ENCODE measurements at places on chromosomes 7 and 10.

GRCh38 chr10:60267802-60268201 lies 121.9 kb downstream of the ANK3 start:
- H3K36me3 ChIP-seq, result peaks cover 3% of the 10 kb centered on the region
- H3K27me3 ChIP-seq, result no peaks in the 10 kb centered on the region
- peak overlapping the region; percentile 16 for H3K27ac ChIP-seq
- peak; percentile 71 for DNase-seq
- H3K4me3 ChIP-seq, result no peak overlapping the region
- peaks cover 4% of the 10 kb centered on the region for H3K4me1 ChIP-seq

GRCh38 chr10:29970576-29970975 lies 88.8 kb downstream of the JCAD start:
- no peak overlapping the region for H3K27ac ChIP-seq
- no peaks in the 10 kb centered on the region for H3K27me3 ChIP-seq
- no peak overlapping the region for H3K4me3 ChIP-seq

GRCh38 chr7:127758105-127758504 lies 106.1 kb downstream of the SND1 start:
- H3K4me3 ChIP-seq, result no peak overlapping the region
- no peak for DNase-seq
- H3K27me3 ChIP-seq, result no peaks in the 10 kb centered on the region
- H3K36me3 ChIP-seq, result no peaks in the 10 kb centered on the region
- H3K4me1 ChIP-seq, result no peaks in the 10 kb centered on the region

DNA sequence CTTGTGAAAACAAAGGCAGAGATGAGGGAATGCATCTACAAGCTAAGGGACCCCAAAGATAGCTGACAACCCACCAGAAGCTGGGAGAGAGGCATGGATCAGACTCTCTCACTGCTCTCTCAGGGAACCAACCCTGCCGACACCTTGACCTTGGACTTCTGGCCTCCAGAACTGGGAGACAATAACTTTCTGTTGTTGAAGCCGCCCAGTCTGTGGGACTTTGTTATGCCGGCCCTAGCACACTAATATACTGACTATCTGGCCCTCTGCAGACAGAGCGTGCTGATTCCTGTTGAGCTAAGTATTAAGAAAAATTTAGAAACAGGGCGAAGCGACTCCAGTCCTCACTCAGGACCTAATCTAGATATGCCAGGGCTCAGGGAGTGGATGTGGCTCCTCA lies 144.3 kb upstream of the TCF7L2 start:
- H3K27ac ChIP-seq, result no peak overlapping the region
- H3K4me3 ChIP-seq, result no peak overlapping the region
- no peaks in the 10 kb centered on the region for H3K27me3 ChIP-seq
- no peaks in the 10 kb centered on the region for H3K36me3 ChIP-seq
- no peak for DNase-seq
- no peaks in the 10 kb centered on the region for H3K4me1 ChIP-seq

DNA sequence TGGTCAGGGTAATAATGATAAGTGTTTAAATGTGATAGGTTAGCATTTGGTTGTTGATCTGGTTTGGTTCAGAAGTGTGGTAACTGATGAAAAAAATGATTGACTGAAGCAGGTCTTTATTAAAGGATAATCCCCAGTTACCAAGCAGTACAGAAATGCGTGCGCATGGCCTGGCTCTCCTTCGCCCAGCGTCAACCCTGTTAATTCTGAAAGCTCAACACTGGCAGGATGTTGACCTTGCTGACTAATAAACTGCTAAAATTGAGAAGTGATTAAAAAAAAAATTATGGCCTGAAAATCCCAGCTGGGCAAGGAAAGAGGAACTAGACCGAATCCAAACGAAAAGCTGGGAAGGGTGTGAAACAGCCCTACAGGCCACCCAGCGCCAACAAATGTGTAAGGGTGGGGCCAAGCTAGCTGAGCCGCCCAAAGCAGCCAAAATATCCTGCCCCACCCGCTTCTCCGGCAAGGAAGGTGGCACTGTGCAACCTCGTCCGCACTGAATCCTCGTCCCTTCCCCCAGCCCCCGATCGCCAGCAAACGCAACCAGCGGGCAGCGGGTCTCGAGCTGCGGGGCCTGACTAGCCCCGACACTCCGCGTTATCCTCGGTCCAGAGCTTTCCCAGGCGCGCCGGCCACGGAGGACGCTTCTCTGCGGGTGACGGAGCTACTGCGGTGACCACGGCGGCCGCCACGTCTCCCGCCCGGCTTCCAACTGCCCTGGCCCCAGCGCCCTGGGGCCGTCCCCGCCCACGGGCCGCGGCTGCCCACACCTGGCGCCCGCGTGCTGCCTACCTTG lies 561 bp downstream of the SHTN1 start:
- H3K4me1 ChIP-seq, result no peaks in the 10 kb centered on the region
- DNase-seq, result peak; percentile 68
- H3K36me3 ChIP-seq, result no peaks in the 10 kb centered on the region
- H3K27me3 ChIP-seq, result no peaks in the 10 kb centered on the region

GRCh38 chr10:5606321-5606720 lies 60.1 kb downstream of the ASB13 start:
- no peaks in the 10 kb centered on the region for H3K36me3 ChIP-seq
- H3K27me3 ChIP-seq, result no peaks in the 10 kb centered on the region
- no peak overlapping the region for H3K4me3 ChIP-seq
- no peak for DNase-seq
- no peaks in the 10 kb centered on the region for H3K4me1 ChIP-seq
- no peak overlapping the region for H3K27ac ChIP-seq

DNA sequence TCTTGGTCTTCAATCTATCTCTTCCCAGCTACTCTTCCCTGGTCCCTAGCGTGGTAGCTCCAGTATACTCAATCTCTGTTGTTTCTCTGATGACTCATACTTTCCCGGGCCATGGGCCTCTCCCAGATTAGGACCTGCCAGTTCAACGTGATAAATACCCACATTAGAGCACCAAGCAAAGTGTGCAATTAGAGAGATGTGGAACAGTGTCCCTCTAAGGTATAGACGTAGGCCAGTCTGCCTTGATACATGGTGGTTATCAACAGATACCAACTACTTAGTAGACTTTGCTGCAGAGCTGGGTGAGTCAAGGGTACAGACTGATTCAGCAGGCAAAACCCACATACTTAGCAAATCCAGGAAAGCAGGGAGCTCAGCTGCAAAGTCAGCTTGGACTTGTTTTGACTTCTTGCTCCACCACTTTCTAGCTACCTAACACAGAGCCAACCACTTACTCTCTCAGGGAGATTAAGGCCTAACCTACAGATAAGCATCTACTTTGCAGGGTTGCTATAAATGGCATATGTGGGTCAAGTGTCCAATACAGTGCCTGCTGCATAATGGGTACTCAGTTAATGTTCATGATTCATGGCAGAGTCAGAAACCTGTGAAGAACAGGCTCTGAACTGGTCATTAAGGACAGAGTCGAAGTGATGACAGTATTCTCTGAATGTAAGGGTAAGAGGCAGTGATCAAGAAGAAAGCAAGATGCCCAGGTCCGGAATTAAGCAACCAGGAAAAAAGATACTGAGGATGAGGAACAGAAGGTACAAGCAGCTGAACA lies 176.1 kb downstream of the CHN2 start:
- H3K4me1 ChIP-seq, result peaks cover 2% of the 10 kb centered on the region
- H3K27ac ChIP-seq, result no peak overlapping the region

GRCh38 chr7:101857358-101857811 lies 40.0 kb downstream of the CUX1 start:
- no peak overlapping the region for H3K4me3 ChIP-seq
- no peaks in the 10 kb centered on the region for H3K36me3 ChIP-seq
- peak overlapping the region; percentile 69 for H3K27ac ChIP-seq
- no peak for DNase-seq
- no peaks in the 10 kb centered on the region for H3K27me3 ChIP-seq

DNA sequence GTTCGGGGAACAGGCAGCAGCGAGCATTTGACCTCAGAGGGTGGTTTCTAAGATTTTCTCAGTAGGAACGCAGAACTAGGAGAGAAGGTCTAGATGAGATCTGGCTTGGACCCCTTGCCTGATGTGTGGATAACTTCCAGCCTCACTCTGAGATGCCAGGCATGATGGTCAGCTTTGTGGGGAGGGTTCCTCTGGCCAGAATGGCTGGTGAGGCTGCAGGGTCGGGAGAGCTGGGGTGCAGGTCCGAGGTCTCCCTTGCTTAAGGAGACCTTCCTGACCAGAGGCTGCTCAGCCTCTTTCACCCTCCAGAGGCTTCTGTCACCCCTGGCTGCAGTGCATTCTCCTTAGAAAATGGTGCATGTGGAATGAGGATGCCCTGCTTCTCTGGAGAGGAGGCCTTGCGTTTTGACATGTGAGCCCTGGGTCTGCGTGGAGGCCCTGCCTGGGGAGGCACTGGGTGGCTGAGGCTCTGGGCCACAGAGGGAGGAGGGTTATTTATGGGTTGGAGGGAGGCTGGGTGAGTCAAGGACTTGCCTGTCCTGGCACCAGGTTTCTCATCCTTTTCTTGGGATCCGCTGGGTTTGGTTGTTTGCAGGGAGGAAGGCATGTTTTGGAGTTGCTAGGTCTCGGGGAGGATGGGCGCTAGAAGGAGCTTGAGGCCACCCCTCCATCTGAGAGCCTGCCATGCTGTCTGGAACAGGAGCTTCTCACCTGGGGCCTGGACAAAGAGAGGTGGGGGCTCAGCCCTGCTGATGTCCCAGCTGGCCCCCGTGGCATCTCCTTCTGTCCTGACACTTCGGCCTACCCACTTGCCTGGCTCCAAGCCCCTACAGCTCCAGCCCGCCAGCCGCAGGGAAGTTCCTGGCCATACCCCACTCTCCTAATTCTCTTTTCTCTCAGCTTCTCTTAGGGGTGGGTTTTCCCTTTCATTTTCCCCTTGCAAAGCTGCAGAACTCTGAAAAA lies 3.9 kb downstream of the FAM241B start:
- peaks cover 10% of the 10 kb centered on the region for H3K4me1 ChIP-seq
- H3K4me3 ChIP-seq, result no peak overlapping the region
- no peaks in the 10 kb centered on the region for H3K36me3 ChIP-seq
- no peak for DNase-seq

GRCh38 chr7:51108134-51108533 lies 208.5 kb downstream of the COBL start:
- no peak for DNase-seq
- H3K4me3 ChIP-seq, result no peak overlapping the region
- H3K27ac ChIP-seq, result no peak overlapping the region
- H3K27me3 ChIP-seq, result no peaks in the 10 kb centered on the region
- no peaks in the 10 kb centered on the region for H3K36me3 ChIP-seq
- H3K4me1 ChIP-seq, result no peaks in the 10 kb centered on the region

DNA sequence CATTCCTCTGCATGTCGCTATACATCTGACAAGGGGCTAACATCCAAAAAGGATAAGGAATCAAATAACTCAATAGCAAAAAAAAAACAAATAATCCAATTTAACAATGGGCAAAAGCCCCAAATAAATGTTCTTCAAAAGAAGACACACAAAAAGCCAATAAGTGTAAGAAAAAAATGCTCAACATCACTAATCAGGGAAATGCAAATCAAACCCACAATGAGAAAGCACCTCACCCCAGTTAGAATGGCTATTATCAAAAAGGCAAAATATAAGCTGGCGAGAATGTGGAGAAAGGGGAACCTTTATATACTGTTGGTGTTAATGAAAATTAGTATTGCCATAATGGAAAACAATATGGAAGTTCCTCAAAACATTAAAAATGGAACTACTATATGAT lies 14.3 kb downstream of the ARHGAP12 start:
- H3K4me3 ChIP-seq, result no peak overlapping the region
- H3K36me3 ChIP-seq, result no peaks in the 10 kb centered on the region
- no peak overlapping the region for H3K27ac ChIP-seq
- no peak for DNase-seq

DNA sequence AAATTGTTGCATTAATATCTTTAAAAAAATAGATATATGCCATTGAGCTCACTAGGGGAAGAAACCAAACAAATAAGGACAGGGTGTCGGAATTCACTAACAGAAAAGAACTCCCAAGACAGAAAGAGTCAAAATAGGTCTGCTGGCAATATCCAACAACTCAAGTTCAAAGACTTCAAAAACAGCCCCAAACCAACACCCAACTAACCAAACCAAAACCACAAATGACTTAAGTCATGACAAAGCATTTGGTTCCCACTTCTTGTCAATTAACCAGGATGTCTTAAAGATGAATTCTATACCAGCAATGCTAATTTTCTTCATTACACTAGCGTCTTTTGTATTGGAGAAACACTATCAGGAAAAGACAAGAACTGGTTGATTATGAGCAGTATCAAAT lies 249.0 kb upstream of the PLXNA4 start:
- no peaks in the 10 kb centered on the region for H3K4me1 ChIP-seq
- no peak overlapping the region for H3K27ac ChIP-seq
- no peak overlapping the region for H3K4me3 ChIP-seq
- DNase-seq, result no peak
- H3K27me3 ChIP-seq, result no peaks in the 10 kb centered on the region

DNA sequence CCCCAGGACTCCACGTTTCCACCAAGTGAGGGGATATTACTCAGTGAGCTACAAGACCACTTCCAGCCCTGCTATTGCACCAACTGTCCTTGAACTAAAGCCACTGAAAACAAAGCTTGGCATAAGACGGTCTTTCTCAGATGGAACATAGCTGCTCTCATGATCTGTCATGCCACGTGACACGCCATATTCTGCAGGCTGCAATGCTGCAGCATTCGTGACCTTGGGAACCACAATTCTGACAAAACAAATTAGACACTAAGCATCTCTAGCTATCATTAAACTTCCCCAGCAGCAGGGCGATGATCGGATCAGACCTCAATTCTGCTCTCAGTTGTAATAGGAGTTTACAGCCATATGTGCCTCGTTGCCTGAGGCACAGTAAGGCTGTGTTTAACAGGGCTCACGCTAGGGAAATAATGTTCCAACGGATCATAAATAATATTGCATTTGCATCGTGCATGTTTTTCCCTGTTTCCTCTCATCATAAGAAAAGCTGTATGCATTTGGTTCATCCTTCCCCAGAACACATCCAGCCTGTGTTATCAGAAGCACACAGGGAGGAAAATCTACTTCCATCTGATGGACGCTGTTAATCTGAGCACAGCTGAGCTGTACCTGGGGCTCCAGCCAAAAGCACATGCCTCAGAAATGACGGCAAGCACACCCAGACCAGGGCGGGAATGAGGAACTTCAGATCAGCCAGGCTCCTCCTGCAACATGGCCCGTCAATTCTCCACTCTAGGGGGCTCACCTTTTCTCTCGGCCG lies 38.6 kb upstream of the CNPY1 start:
- H3K27me3 ChIP-seq, result no peaks in the 10 kb centered on the region
- no peak overlapping the region for H3K4me3 ChIP-seq
- H3K27ac ChIP-seq, result no peak overlapping the region
- no peak for DNase-seq

GRCh38 chr7:158421361-158421760 lies 166.3 kb downstream of the PTPRN2 start:
- H3K27ac ChIP-seq, result no peak overlapping the region
- H3K4me1 ChIP-seq, result no peaks in the 10 kb centered on the region
- no peak for DNase-seq

DNA sequence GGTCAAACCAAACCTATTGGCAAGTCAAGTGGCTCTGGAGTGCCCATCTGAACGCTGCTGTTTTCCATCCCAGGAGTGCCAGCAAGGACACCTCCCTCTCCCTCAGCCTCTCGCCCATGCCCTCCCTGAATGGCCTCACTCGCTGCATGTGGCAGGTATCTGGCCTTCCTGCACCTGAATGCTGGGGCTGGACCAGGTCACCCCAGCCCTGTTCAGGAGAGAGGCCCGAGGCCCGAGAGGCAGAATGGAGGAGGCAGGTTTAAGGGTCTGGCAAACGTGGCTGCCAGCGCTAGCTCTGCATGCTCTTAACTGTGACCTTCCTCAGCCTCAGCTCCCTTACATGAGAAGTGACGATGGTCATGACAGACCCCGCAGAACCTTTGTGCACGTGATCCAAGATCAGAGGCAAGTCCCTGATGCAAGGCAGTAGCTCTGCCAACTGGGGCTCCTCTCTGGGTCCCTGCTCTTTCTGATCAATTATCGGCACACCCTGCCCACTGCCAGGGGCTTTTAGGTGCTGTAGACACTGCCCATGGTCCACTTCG lies 295.7 kb upstream of the ZMIZ1 start:
- H3K27me3 ChIP-seq, result no peaks in the 10 kb centered on the region
- no peak for DNase-seq
- H3K36me3 ChIP-seq, result no peaks in the 10 kb centered on the region
- peaks cover 26% of the 10 kb centered on the region for H3K4me1 ChIP-seq
- H3K27ac ChIP-seq, result no peak overlapping the region

Data from thyroid gland (tissue), 4 donors.